Left renal pelvis (tissue), 4 donors: ENCODE measurements at places on chromosomes 16 and 17.

DNA sequence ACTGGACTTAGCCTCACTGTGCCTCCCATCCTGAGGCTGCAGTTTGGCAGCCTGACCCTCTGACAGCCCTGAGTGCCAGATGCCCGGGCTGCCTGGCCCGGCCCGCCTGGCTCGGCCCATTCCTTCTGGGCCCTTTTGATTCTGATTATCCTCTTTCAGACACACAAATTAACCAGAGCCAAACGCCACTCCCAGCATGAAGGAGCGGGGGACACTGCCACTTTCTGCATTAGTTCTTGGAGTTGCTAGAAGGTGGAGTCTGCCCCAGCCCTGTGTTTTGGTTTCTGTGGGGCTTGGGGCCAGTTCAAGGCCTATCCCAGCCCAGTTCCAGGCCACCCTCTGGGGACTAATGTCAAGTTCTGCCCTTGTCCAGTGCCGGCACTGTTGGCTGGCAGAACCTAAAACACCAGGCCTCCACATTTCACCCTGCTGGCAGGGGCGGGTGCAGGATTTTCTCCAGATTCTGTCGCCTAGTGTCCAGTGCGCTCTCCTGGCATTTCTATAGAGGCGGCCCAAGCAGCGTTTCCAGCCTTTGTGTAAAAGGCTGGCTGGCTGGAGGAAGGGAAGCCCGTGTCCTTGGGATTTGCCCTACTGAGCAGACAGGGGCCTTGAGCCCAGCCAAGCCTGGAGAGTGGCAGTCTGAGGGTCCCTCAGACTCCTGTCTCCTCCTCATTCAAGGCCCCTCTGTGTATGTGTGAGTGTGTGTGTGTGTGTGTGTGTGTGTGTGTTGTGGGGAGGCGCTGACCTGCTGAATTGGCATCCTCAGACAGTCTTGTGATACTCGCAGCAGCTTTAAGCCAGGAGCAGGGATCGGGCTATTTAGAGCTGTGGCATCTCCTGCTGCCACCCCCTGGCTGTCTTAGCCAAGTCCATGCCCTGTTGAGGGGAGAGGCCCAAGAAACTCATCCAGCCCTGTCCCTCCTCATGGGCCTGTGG is 21.4 kb downstream of the PLCD3 start:
- no peak for DNase-seq

- DNase-seq, result no peak
These were observed 28.1 kb downstream of the HEATR3 start for GRCh38 chr16:50093607-50094539.

- DNase-seq, result no peak
These were observed 1.1 kb downstream of the CSF3 start for GRCh38 chr17:40015998-40016985.

- DNase-seq, result no peak
These were observed 28.8 kb downstream of the ORC6 start for GRCh38 chr16:46718214-46718613.

DNA sequence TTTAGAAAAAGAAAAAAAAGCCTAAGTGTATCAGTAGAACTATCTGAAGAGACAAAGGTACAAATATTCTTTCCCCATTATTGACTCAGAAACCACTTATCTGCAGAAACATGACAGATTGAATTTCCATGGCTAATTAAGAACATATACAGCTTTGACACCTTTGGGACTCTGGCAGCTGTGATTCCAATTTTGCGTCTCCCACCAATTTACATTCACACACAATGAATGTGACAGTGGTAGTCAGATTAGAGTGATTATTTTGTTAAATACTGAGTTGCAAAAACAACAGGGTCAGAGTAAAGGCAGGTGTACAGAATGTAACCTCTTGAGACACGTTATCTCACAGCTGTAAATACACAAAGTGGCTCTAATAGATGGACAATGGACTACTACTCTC is 5.3 kb upstream of the PPM1D start:
- no peak for DNase-seq

DNA sequence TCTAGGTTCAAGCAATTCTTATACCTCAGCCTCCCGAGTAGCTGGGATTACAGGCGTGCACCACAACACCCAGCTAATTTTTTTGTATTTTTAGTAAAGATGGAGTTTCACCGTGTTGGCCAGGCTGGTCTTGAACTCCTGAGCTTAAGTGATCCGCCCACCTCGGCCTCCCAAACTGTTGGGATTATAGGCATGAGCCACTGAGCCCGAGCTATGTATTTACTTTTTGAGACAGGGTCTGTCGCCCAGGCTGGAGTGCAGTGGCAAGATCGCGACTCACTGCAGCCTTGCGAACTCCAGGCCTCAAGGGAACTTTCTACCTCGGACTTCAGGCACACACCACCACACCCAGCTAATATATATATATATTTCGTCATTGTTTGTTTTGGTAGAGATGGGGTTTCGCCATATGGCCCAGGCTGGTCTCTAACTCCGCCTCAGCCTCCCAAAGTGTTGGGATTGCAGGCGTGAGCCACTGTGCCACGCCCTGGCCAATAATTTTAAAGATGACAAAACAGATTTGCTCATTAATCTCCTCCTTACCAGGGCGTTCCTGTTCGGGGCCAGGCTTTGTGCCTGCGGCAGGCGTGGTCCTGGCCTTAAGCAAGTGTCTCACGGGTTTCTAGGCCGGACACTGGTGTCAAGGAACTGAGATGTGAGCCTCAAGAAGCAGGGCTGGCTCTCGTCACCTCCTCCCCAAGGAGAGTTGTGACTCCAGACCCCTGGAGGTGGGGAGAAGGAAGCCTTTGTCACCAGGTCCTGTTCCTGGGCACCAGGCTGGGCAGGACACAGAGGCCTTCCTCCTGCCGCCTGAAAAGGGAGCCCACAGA is 4.3 kb upstream of the NPW start:
- no peak for DNase-seq

GRCh38 chr17:37039269-37039668 is 90.5 kb downstream of the AATF start:
- no peak for DNase-seq

DNA sequence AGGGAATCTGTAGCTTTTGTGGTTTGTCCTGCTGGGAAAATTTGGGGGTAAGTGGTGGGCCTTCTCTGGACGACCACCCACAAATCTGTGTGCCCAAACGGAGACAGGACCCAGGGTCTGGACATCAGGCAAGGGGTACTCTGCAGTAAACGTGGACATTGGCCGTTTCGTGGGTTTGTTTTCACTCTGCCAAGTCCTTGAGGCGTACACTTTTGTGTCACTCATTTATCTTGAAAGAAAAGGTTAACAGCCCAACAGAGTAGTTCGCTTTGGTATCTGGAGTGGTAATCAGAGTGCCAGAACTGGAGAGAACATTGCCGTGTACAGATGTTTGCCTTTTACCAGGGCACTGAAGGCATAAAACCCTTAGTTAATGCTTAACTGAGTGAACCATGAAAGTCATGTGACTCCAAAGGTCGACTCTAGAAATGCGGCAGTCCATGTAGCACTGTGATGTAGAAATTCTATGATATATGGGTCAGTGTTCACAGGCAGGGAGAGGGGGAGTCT is 15.4 kb downstream of the NAA60 start:
- no peak for DNase-seq

- DNase-seq, result no peak
These were observed 32.3 kb downstream of the CHD9 start for GRCh38 chr16:53087101-53087500.

DNA sequence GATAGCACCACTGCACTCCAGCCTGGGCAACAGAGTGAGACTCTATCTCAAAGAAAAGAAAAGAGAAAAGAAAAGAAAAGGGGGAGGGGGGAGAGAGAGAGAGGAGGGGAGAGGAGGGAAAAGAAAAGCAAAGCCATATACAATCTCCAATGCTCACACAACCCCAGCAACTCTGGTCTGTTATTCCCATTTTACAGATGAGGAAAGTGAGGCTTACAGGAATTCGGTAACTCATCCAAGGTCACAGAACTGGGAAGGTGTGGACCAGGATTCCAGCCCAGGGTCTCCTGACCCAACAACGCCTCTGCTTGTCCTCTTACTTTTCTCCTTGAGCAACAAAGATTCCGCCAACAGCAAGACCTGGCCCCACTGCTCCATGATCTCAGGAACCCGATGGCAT is 13.0 kb downstream of the PLA2G10 start:
- no peak for DNase-seq

GRCh38 chr16:64445245-64445644 is 676.6 kb downstream of the CDH11 start:
- no peak for DNase-seq

GRCh38 chr17:34816848-34817247 is 144.4 kb downstream of the CCT6B start:
- no peak for DNase-seq

DNA sequence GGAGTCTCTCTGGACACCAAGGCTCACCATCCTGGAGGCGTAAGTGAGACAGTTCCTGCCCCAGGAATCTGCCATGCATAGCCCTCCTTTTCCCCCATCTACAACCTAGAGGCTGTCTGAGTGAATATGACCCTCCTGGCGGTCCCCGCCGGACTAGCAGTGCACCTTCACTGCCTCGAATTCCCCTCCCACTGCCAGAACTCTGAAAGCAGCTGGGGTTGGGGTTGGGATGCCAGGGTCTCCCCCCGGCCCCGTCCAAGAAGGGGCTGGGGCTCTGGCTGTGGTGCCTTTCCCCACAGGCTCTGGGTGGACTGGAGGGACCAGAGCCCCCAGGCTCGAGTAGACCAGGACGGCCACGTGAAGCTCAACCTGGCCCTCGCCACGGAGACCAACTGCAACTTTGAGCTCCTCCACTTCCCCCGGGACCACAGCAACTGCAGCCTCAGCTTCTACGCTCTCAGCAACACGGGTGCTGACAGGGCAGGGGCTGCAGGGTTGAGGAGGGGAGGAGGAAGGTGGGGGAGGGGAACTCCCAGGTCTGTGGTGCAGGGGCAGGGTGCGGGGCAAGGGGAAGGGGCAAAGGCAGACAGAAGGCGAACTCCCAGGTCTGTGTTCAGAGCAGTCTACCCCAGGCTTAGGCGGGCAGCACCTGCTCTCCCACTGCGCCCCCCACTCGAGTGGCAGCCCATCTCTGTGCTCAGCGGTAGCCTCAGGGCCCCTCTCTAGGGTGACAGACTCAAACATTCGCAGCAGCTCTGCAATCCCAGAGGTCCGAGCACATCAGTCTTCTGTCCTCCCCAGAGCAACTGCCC is 1.2 kb downstream of the ZACN start:
- no peak for DNase-seq

GRCh38 chr17:33052856-33053255 is 61.2 kb downstream of the SPACA3 start:
- no peak for DNase-seq

DNA sequence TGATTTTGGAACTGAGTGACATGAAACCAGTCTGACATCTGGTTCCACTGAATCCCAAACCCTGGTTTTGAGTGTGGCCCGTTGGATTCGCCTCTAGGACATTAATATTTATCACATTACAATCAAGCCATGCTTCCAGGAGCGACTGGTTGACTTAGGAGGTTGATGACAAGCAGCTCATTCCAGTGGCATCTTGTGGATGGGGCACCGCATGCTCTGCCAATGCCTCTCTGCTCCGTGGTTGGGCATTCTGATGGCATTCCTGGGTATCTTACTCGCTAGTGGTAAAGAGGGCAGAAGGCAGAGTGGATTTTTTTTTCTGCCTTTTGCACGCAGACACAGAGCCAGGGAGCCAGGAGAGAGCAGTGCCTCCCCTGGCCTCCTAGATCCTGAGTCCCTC is 31.4 kb downstream of the CACNG4 start:
- DNase-seq, result no peak

- DNase-seq, result no peak
These were observed 47.1 kb downstream of the ABAT start for GRCh38 chr16:8721336-8722024.

DNA sequence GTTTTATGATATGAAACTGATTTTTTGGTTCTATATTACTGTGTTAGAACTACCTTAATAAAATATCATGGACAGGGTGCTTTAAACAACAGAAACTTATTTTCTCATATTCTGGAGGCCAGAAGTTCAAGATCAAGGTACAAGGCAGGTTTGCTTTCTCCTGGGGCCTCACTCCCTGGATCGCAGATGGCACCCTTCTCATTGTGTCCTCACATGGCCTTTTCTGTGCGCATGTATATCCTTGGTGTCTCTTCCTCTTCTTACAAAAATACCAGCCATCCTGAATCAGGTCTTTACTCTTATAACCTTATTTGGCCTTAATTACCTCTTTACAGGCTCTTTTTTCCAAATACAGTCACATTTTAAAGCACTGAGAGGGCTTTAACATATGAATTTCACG is 906.1 kb downstream of the CDH11 start:
- DNase-seq, result no peak

DNA sequence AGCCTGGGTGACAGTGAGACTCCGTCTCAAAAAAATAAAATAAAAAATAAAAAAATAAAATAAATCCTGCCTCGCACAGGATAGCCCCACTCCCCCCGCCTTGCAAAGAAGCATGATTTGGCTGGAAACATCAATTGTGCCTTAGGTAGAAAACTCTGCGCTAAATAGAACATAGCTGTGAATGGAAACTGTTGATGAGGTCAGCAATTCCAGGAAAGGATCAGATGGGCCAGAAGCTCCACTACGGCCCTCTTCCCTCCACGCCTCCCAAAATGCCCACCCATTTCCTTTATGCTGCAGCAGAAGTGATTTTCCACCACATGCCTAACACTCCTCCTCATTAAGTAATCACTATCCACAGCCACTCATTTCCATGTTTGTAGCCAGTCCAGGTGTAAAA is 473.4 kb downstream of the XYLT1 start:
- no peak for DNase-seq

DNA sequence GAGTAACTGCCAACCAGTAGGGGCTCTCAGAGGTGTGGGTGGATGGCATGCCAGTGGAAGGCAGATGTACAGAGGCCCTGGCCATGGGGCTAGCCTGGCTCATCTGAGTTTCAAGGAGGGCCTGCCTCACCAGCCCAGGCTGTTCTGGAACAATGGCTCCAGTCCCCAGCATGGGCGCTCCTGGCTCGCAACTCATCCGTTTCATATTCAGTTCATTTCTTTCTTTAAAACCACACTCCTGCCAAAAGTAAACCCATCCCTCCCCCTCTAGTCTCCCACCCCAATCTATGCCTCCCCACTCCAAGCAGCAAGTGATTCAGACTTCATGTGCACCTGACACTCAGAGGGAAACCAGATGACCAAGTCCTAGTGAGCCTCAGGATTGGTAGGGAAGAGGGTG is 2.4 kb downstream of the CCL13 start:
- DNase-seq, result no peak

DNA sequence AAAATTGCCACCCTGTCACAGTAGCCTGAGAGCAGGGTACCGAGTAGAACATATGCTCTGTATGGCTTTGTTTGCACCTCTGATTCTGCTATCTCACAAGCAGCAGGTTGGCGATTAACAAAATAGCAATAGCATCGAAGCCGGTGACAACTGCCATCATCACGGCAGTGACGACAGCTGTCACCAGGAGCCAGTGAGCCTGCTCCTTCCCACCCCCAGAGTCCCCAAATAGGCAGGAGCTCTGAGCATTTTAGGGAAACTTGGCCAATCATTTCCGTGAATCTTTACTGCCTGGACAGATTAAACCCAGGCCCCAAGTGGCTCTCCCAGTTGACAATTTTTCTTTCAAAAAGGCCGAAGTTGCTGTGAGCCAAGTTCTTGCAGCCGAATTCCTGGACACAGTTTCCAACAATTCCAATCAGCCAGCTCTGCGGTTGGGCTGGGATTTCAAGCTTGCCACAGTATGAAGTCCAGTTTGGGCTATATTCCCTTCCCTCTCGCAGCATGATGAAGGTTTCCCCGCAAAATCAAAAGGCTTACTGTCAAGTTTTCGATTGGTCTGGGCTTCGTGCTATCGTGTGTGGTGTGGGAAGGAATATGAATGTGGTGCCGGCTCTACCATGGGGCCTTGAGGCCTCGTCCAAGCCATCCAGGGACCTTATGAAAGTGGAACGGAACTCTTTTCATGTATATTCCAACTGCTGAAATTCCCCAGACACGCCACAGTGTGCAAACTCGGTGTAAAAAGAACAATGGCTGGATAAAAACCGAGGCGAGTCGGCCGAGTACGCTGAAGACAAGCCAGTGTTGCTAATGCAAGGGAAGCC is 186.6 kb downstream of the C16orf78 start:
- DNase-seq, result no peak
